ENCODE measurements at places on chromosomes 1 and 21.

DNA sequence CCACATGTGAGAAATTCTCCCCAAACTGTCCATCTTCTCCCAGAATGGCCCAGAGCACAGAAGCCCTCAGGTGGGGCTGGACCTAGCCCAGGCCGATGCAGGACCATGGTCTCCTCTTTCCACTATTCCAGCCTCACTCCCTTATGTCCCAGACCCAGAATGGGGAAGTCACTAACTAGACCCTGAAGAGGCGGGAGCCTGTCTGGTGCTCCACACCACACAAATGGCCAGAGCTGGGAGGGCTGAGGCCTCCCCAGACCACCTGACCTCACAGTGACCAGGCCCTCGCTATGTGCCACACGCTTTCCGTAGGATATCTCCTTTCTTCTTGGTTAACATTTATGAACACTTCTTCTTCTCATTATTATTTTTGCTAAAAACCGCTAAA is 54.9 kb upstream of the EDN2 start:
- no peak for DNase-seq

DNA sequence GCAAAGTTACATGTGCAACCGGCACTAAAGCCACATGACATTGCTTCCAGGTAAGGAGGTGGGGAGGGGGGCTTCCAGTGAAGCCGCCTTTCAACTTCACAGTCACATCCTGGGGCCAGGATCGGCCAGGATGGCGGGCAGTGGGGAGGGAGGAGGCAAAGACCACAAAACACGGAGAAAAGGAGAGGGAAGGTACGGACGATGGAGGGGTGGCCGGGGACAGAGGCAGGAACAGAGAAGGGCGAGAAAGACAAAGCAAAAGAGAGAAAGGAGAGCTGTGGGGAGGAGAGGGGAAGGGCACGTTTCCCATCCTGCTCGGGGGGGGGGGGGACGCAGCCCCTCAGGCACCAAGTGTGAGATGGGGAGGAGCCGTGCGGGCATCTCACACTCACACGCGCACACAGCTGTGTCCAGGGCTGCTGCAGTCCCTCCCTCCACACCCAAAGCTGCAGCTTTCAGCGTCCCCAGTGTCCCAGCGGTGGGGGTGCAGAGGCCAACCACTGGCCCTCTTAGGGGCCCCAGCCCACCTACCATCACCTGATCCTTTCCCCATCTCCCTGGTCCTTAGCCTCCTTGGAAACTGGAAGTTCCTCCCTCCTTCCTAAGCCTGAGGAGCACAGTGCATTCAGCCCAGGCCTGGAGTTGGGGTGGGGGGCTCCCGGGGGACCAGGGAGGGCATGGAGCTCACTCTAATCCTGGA is 2.4 kb downstream of the SH2D5 start:
- DNase-seq: no peak

GRCh38 chr1:81254560-81254959 is 546.2 kb upstream of the ADGRL2 start:
- no peak for DNase-seq

GRCh38 chr1:225851805-225852204 is 30.4 kb downstream of the TMEM63A start:
- no peak for DNase-seq

- DNase-seq: no peak
Observed at GRCh38 chr1:204935155-204935554, 64.5 kb downstream of the NFASC start.

- DNase-seq: no peak
Observed at GRCh38 chr1:21827141-21827679, 15.1 kb downstream of the LDLRAD2 start.

DNA sequence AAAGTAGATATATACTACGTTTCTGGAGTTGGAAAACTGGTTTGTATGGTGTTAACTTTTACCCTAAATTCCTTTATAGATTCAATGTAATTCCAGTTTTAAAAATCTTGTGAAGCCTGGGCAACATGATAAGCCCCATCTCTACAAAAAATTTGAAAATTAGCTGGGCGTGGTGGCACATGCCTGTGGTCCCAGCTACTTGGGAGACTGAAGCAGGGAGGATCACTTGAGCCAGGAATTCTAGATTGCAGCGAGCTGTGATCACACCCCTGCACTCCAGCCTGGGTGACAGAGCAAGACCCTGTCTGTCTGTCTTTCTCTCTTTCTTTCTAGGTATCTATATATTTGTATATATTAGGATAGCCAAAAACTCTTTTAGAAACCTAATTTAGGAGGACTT is 141.9 kb downstream of the CLEC20A start:
- no peak for DNase-seq

DNA sequence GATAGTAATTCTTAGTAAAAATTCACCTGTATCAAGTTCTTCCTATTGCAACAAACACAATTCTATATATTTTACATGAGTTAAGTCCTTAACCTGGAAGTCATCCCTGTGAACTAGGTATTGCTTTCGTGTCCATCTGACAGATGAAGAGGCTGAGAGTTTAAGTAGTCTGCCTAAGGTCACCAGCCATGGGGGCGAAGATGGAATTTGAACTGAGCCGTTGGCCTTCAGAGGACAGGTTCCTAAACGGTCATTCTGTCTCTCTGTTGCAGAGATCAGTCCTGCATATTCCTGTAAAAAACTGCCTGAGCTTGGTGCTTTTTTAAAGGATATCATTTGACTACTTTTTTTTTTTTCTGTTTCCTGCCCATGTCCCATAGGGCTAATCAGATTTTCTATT is 10.2 kb upstream of the POFUT2 start:
- no peak for DNase-seq

GRCh38 chr1:100382657-100383056 is 30.4 kb downstream of the CDC14A start:
- DNase-seq: no peak

GRCh38 chr1:150269451-150269850 is 635 bp upstream of the APH1A start:
- no peak for DNase-seq

GRCh38 chr1:64523413-64524337 is 53.7 kb downstream of the CACHD1 start:
- DNase-seq: no peak

DNA sequence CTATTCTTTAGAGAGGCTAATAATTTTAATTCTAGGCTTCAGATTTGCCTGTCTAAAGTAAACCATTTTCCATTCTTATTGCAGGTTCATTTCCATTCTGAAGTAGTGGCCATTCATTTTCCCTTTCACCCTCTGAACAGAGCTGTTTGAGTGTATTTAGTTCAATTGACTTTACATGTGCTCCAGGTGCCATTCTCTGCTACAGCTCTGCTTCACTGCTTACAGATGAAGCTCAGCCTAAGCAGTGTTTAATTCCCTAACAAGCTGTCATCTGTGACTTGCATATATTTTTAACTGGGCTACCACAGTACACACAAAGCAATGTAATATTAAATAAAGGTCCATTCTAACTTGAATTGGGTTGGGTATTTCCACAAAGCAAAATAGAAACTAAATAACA is 1031.6 kb downstream of the KCNT2 start:
- no peak for DNase-seq

DNA sequence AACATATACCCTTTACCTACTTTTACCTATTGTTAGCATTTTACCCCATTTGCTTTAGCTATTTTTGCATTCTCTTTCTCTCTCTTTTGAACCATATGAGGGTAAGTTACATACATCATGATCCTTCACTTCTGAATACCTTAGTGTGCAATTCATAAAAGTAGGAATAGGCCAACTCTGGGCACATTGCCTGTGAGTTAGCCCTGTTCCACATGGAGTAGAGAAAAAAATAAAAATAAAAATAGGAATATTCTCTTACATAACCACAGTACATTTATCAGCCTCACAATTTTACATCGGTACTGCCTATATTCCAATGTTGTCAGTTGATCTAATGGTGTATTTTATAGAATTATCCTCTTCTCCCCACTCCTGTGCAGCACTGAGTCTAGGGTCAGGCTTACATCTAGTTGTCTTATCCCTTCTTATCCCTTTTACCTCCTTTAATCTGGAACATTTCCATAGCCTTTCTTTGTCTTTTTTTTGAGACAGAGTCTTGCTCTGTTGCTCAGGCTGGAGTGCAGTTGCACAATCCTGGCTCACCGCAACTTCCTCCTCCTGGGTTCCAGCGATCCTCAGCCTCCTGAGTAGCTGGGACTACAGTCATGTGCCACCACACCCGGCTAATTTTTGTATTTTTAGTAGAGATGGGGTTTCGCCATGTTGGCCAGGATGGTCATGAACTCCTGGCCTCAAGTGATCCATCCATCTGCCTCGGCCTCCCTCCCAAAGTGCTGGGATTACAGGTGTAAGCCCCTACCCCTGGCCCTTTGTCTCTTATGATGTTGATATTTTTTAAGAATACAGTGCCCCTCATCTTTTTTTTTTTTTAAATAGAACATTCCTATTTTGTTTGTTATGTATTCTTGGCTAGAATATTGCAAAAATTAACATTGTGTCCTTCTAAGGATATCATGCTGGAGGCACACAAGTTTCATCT is 11.1 kb upstream of the SLC30A1 start:
- DNase-seq: no peak

DNA sequence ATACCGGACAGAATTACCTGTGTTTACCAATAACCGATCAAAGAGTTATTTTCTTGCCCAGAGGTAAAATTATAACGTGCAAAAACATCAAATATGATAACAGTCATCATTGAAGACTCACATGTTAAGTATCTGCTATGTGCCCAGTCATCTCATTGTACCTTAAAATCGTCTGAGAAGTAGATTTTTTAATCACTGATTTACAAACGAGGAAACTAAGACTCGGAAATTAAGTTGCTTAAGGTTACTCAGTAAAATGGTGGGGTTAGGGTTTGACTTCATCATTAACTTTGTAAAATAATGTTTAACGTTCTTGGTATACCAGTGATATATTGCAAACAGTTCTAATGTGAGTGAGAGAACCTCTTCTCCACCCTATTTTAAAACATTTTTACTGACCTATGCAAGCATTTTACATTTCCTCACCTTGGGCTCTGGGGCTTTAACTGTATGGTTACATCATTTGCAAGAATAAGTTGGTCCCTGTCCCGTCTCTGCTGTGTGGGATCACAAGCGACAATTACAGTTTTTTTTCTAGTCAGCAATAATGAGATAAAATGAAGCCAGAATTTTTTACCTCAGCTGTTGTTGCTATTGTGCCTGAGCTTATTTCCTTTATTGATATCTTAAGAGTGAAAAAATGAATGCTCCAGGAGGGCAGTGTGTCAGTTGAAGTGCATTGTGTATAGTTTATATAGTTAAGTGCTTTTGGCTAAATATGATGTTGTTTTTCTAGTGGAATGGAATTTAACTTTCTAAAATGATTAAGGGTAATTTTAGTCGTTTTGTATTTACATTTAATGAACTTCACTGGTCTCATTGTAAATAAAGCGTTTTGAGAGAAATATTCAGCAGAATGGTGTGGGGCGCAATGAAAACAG is 2.7 kb downstream of the RPRD2 start:
- DNase-seq: no peak

- no peak for DNase-seq
Observed at GRCh38 chr1:78370356-78370755, 120.4 kb upstream of the PTGFR start.

DNA sequence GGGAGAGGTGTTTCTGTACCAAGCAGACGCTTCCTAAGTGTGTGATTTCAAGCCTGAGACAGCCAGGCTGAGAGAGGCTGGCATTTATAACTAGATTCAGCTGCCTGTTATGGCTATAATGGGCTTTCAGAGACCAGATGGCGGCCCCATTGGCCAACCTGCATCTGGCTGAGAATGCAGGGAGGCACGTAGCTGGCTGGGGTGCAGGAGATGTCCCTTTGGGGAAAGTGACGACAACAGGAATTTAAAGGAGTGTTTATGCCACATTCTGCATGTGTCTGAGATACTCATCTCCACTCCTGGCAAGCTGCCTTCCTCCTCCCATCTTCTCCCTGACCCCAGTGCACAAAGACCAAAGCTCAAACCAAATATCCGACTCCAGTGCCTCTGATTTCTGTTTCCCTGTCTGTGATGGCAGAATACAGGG is 21.3 kb upstream of the CCDC190 start:
- no peak for DNase-seq

GRCh38 chr1:166730299-166730888 is 108.9 kb upstream of the POGK start:
- DNase-seq: no peak

- DNase-seq: no peak
Observed at GRCh38 chr21:41570791-41571355, 62.9 kb upstream of the TMPRSS2 start.

DNA sequence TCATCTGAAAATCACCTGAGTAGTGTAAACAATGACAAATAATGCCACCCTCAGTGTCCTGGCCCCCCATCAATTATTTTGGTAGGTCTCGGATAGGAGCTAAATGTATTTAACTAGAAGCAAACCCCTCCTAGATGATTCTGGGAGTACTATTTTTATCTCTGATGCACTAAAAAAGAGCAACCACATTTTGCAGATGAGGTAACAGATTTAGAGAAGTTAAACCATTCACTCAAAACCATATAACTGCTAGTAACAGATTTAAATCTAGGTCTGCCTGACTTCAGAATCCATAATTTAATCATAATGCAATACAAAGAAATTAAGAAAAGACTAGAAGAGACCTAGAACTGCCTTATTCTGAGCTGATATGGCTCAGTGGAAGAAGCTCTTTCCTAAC is 17.3 kb upstream of the PTCH2 start:
- no peak for DNase-seq

GRCh38 chr1:177772386-177772960 is 197.4 kb downstream of the SEC16B start:
- DNase-seq: no peak

DNA sequence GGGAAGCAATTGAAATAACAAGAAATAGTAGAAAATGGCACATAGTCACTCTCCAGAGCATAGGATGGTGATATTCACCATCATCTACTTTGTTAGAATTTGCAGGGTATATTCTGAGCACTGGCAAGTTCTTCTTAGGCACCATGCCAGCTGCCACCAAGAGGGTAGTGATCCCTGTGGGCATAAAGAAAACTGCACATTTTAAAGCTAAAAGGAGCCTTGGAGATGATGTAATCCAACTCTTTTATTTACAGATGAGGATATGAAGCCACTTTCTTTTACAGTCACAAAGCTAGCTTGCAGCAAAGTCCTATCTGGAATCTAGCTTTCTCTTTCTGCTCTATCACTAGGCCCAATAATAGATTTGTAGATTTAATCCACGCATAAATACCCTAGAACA is 69.0 kb downstream of the PTGER3 start:
- DNase-seq: no peak

Data from activated CD4-positive, alpha-beta T cell treated with anti-CD3 and anti-CD28 coated beads for 4 hours (primary cell).